ENCODE measurements at places on chromosomes 2 and 18. TPM values are rescaled to one million over a fixed set of nuclear protein-coding genes. Genes with fewer than 3 reads are reported as not detected.

DNA sequence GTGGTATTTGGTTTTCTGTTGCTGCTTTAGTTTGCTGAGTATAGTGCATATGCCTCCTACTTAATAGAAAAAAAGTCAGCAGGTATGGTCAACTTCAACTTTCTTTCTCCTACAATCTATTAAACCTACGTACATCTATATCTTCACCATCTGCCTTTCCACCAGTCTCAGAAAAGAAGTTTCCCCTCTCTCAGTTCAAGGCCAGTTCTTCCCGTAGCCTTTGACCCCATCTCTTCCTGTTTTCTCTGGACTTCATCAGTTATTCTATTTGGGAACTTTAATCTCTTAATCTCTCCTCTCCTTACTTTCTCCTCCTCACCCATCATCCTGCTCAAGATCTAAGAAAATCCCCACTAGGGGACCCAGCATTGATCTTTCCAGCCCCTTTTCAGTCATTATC is 5.7 kb downstream of the PTRHD1 start:
- H3K27ac ChIP-seq, result no peak overlapping the region
- DNase-seq, result no peak
- no peak overlapping the region for H3K4me3 ChIP-seq
- no peaks in the 10 kb centered on the region for H3K36me3 ChIP-seq

DNA sequence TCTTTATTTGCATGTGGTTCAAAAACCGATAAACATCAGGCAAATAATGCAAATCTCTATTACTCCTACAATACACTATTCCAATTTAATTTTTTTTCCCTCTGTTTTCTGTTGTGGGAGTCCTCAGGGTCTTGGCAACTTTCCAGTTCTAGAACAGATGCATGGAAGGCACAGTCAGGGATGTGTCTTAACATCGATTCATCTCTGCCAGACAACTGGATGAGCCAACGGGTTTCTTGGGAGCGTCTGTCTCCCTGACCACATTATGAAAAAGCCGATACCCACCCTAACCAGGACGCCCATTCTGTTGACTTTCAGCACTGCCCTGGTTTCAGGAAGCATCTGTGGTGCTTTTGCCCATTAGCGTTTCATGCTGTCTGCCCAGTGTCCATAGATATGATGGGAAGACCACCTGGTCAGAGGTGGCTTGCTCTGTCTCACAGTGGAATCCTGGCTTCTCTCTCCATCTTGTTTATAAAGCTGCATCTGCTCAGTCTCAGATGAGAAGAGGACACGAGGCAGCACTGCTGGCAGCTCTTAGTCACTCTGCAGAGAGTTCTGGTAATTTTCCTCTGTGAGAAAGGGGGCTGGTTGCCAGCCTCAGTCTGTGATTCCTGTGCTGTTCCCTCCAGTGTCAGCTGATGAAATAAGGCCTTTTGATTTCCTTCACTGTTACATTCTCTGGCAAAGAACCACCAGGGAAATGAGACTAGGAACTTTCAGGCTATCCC is 57.9 kb upstream of the KCNE4 start:
- peak; percentile 47 for DNase-seq
- peak overlapping the region; percentile 99 for H3K27ac ChIP-seq
- H3K36me3 ChIP-seq, result no peaks in the 10 kb centered on the region
- H3K4me3 ChIP-seq, result peak overlapping the region; percentile 14
- no peaks in the 10 kb centered on the region for H3K27me3 ChIP-seq

DNA sequence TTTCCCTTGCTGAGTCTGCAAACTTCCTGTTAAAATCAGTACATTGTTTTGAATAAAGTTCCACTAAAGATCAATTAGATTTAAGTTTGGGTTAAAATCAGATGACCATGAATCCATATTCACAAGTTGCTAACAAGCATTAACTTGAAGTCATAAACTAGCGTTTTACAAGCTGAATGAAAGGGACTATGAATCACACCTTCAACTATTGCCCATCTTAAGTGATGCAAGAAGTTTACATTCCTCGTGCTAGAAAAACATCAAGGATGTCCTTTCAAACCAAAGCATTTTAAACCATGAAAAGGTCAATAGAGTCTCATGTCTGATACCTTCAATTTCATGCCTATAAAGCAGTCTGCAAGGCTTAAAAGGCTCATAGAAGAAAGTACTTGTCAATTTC is 257.2 kb upstream of the SYT4 start:
- no peaks in the 10 kb centered on the region for H3K36me3 ChIP-seq
- no peak overlapping the region for H3K4me3 ChIP-seq
- H3K4me1 ChIP-seq, result no peaks in the 10 kb centered on the region

- no peak overlapping the region for H3K27ac ChIP-seq
- peaks cover 2% of the 10 kb centered on the region for H3K4me1 ChIP-seq
- no peaks in the 10 kb centered on the region for H3K36me3 ChIP-seq
- no peak for DNase-seq
- no peaks in the 10 kb centered on the region for H3K27me3 ChIP-seq
Measured at GRCh38 chr2:8244639-8245038, 437.2 kb upstream of the ID2 start.

DNA sequence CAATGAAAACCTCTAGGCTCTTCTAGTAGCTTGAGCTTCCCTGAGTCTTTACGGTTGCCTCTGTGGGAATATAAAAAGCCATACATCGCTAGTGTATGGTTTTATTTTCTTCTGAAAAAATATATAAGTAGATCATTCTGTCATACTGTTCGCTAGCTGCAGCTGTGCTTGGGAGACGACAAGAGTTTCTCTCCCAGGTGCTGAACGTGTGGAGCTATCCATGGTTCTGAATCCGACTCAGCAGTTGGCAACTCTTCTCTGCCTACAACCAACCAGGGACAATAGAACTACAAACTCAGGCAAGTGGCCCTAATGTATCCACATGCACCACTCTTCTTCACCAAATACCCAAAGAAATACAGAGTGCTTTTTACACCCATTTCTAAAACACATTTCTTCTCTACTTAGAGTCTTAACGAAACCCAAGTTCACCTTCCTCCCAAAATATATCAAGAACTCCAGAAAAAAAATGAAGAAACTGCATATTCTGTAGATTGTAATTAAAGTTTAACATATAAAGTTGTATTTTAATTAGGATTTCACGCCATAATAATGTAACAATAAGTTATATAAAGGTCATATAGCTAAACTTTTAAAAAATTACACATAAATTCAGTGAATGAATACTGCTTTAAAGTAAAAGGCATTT is 2.2 kb upstream of the KCNH7 start:
- no peak overlapping the region for H3K27ac ChIP-seq
- peaks cover 6% of the 10 kb centered on the region for H3K27me3 ChIP-seq
- H3K4me1 ChIP-seq, result no peaks in the 10 kb centered on the region
- no peak for DNase-seq

DNA sequence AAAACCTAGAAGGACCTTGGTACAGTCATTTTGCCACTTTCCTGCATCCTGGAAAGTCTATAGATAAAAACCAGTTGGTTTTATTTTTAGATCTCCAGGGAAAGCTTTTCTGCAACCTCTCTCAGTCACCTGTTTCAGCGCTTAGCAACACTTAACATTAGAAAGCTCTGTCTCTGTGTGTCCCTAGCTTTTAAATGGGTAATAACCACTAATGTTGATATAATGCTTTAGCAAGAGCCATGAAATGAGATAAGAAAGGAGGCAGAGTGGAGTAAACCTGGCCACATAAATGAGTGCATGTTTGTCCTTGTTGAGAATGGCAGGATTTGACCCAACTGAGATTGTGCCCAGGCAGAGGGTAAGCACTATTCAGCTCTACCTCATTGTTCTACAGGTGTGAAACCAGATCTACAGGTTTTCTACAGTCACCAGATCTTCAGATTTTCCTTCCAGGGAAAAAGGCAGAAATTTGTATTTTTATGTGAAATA is 44.8 kb downstream of the MARCHF4 start:
- no peaks in the 10 kb centered on the region for H3K4me1 ChIP-seq
- no peak overlapping the region for H3K4me3 ChIP-seq
- H3K27me3 ChIP-seq, result no peaks in the 10 kb centered on the region
- DNase-seq, result no peak
- peak overlapping the region; percentile 31 for H3K27ac ChIP-seq
- H3K36me3 ChIP-seq, result no peaks in the 10 kb centered on the region

Gene PLCL1
- 10.3 TPM for polyA plus RNA-seq

Gene KIF1A
- polyA plus RNA-seq, result 0.32 TPM

Gene FOXI3
- 0.02 TPM for polyA plus RNA-seq

Gene C2orf66
- polyA plus RNA-seq, result 0.71 TPM

Measured in SK-N-SH (cell line).